T1000 (cell line): ENCODE measurements at places on chromosomes 5 and 9.

GRCh38 chr9:5643005-5643624 is 14.2 kb downstream of the RIC1 start:
- DNase-seq: no peak

- DNase-seq: no peak
Measured at GRCh38 chr5:157799578-157799977, 56.1 kb downstream of the LSM11 start.

DNA sequence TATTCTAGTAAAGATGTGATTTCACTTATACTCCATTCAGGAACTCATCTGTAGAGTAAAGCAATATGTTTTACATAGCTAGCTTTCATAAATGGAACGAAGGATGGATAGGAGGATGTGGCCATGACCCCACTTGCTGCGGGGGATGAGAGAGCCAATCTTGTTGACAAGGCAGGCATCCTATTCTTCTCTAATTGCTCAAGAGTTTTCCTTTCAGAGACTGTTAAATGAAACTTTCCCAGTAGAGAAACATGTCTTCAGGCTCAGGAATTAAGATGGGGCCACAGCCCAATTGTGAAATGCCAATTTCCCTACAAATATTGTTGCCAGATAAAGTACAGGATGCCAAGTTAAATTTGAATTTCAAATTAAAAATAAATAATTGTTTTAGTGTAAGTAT is 196.2 kb upstream of the TUT7 start:
- no peak for DNase-seq

DNA sequence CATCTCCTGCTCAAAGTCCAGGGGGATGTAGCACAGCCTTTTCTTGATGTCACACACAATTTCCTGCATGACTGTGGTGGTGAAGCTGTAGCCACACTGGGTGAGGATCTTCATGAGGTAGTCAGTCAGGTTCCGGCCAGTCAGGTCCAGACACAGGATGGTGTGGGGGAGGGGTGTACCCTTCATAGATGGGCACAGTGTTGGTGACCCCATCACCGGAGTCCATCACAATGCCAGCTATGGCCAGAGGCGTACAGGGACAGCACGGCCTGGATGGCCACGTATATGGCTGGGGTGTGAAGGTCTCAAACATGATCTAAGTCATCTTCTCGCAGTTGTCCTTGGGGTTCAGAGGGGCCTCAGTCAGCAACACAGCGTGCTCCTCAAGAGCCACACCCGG is 19.7 kb upstream of the SPZ1 start:
- no peak for DNase-seq

DNA sequence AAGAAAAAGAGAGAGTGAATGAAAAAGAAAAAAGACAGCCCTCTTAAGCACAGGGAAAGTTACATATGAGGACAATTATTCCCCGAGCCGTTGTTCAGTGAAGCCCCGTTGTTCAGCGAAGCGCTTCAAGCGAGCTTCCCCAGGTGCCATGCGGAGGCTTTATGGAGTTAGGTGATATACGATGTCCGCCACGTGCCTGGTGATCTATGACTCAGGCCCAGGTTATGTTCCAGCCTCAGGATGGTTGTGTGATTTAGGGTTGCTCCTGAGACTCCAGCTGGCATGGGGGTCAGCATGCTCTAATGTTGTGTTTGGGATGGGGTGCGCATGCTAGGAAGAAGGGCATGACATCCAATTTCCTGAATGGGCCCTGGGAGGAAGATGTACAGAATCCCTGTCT is 365.6 kb downstream of the CDK5RAP2 start:
- no peak for DNase-seq

DNA sequence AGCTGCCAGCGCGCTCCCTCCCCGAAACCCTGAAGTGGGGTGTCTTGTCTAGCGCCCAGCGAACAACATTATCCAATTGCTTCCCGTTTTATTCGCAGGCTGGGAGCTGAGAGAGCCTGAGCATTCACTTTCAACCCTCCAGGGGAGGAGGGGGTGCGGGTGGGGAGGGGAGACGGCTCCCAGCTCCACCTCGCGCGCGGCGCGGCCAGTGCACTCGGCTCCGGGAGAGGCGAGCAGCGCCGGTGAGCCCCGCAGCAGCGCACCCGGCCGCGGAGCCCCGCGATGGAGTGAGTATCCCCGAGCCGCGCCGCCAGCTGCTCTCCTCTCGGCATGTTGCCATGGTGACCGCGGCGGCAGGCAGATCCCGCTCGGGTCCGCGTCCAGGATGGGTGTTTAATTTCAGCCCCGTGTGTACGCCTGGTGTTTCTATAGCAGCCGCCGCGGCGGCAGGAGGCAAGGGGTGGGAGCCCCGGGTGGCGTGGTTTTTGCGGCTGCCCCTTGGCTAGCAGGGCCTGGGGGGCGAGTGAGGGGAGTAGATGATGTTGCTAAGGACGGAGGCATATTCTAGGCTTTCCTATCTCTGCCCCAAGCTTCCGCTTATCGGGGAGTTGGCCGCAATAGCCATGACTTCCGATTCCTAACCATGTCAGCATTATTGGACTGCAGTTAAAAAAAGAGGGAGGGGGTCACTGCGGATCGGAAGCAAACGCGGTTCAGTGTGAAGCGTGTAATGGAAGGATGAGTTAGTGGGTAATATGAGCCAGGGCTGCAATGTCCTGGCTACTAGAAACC is 139.2 kb upstream of the PALM2AKAP2 start:
- peak; percentile 18 for DNase-seq

DNA sequence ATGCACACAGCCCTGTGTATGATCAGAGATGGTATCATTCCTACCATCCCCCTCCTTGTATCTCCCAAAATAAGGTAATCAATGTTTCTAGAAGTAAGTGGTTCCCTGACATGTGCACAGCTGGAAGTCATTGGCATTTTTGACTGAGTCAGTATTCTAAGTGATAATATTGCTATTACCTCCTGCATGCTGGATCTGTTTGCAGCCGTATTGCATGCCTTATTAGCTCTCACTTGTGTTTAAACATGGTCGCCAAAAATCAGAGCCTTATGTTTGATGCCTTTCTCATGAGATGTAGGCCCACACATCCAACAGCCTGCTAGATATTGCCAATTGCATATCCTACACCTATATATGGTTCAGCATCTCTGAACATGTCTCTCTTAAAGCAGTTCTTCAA is 254.3 kb downstream of the CDH12 start:
- no peak for DNase-seq

DNA sequence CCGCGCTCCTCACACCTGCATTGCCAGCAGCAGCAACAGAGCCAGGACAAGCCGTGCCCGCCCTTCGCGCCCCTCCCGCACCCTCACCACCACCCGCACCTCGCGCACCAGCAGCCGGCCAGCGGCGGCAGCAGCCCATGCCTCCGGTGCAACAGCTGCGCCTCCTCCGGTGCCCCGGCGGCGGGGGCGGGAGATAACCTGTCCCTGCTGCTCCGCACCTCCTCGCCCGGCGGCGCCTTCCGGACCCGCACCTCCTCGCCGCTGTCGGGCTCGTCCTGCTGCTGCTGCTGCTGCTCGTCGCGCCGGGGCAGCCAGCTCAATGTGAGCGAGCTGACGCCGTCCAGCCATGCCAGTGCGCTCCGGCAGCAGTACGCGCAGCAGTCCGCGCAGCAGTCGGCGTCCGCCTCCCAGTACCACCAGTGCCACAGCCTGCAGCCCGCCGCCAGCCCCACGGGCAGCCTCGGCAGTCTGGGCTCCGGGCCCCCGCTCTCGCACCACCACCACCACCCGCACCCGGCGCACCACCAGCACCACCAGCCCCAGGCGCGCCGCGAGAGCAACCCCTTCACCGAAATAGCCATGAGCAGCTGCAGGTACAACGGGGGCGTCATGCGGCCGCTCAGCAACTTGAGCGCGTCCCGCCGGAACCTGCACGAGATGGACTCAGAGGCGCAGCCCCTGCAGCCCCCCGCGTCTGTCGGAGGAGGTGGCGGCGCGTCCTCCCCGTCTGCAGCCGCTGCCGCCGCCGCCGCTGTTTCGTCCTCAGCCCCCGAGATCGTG is 517 bp downstream of the KCNN2 start:
- no peak for DNase-seq

GRCh38 chr9:95092262-95093072 is 225.0 kb downstream of the FANCC start:
- peak; percentile 63 for DNase-seq

GRCh38 chr5:168110870-168111832 is 180.3 kb upstream of the WWC1 start:
- DNase-seq: no peak

- no peak for DNase-seq
Measured at GRCh38 chr9:121118266-121118665, 43.5 kb downstream of the CNTRL start.

DNA sequence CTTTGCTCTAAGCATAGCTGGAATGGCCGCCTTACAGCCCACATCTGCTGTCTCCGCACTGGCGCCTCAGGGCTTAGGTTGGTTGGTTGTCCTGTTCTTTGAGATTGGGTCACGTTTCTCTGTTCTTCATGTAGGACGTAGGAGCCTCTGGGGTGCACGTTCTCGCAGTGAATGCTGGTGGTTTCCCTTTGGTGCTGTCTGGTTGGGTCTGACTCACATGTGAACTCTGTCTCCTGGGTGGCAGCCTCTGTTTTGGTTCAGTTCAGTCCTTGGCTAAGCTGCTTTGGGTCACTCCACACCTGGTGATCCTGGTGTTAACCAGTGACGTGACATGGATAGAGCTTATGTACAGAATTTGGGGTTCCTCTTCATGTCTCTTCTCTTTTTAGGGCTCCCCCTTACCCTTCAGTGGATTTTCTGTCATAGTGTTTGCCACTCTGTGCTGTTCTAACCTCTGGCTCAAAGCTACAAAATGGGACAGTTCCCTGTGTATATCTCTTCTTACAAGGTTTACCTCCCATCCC is 12.6 kb upstream of the LPCAT1 start:
- DNase-seq: no peak

DNA sequence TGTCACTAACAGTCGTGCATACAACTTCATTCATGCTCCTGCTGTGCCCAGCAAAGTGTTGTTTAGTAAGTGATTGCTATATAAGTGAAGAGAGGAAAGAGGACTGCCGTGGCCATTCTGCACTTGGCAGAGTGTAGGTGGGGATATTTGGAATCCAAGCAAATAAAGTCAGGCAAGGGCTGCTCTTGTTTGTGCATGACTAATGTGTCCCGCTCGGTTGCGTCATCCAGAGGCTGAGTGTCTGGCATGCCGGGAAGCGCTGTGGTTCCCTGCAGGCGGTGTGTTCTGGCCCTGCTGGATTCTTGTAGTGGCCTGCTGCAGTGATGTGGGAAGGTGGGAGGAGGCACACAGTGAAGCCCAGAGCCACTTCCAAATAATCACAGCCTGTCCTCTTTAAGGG is 136.9 kb upstream of the ANKH start:
- DNase-seq: peak; percentile 60
